A549 treated with DMSO at 1 μM for 4 hours (cell line): ENCODE measurements at places on chromosomes 12 and 14. TPM values are rescaled to one million over a fixed set of nuclear protein-coding genes. Genes with fewer than 3 reads are reported as not detected.

The ADAMTS20 gene
- not detected in 5 replicates for total RNA-seq

The KLRC2 gene
- 1.2 to 2.0 TPM (median 1.4 TPM) in 5 replicates for total RNA-seq

The AKAP6 gene
- total RNA-seq, result 0.39 to 0.72 TPM (median 0.45 TPM) in 5 replicates

The SP7 gene
- total RNA-seq, result not detected in 5 replicates

The PALS1 gene
- 16.5 to 20.6 TPM (median 19.6 TPM) in 5 replicates for total RNA-seq

The PPP1R1A gene
- 0.07 to 0.08 TPM in 2 of 5 replicates, not detected in the others for total RNA-seq

The CLEC4D gene
- not detected in 5 replicates for total RNA-seq

The SRRM4 gene
- not detected in 5 replicates for total RNA-seq

The A2ML1 gene
- total RNA-seq, result not detected in 5 replicates

The DIO2 gene
- 9.8 to 15.2 TPM (median 12.8 TPM) in 5 replicates for total RNA-seq

The SERPINA12 gene
- total RNA-seq, result not detected in 5 replicates

The BEGAIN gene
- total RNA-seq, result 8.2 to 13.7 TPM (median 10.0 TPM) in 5 replicates

The LRP1-AS gene
- total RNA-seq, result not detected in 5 replicates

The NEUROD4 gene
- not detected in 5 replicates for total RNA-seq

The CEP128 gene
- total RNA-seq, result 4.7 to 6.1 TPM (median 5.9 TPM) in 5 replicates
